Suppressor macrophage treated with lipopolysaccharide for 4 hours (primary cell): ENCODE measurements at places on chromosomes 12 and 14.
A peak's percentile ranks its signal among the peaks of the same experiment; 100 is the strongest.

GRCh38 chr12:95608252-95609033 is 57.2 kb upstream of the USP44 start:
- DNase-seq = no peak

DNA sequence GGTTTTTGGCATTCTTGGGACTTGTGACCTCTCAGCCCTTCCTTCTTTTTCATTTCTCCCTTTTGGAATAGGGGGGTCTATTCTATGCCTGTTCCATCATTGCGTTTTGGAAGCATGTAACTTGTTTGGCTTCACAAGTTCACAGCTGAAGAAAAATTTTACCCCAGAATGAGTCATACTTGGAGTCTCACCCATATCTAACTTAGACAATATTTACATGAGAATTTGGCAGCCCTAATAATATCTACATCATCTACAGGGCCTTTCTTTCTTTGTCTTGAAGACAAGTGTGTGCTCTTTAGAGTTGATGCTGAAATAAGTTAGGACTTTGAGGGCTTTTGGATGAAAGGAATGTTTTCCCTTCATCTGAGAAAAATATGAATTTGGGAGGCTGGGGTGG is 1312.9 kb upstream of the FLRT2 start:
- no peak for DNase-seq

- DNase-seq = no peak
These were observed 65.1 kb downstream of the FBXW8 start for GRCh38 chr12:116975779-116976393.

GRCh38 chr12:5369298-5369697 is 62.6 kb upstream of the NTF3 start:
- no peak for DNase-seq

- no peak for DNase-seq
These were observed 618 bp upstream of the ANKRD52 start for GRCh38 chr12:56258820-56259183.

GRCh38 chr12:53699678-53700025 is 23.8 kb upstream of the ATP5MC2 start:
- no peak for DNase-seq

- no peak for DNase-seq
These were observed 1.3 kb downstream of the TRIM9 start for GRCh38 chr14:51093371-51094281.

DNA sequence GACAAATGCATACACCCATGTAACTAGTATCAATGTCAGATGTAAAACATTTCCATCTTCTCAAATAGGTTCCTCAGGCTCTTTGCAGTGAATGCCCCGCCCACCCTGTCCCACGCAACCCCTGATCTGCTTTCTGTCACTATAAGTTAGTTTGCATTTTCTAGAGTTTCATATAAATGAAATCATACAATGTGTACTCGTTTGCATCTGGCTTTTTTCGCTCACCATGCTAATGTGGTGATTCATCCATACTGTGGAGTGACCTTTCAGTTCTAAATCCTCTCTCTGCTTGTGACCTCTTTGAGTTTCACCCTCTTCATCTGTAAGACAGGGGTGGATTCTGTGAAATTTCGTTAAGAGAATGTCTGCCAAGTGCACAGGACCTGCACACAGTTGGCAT is 30.6 kb upstream of the MSI1 start:
- DNase-seq = no peak

DNA sequence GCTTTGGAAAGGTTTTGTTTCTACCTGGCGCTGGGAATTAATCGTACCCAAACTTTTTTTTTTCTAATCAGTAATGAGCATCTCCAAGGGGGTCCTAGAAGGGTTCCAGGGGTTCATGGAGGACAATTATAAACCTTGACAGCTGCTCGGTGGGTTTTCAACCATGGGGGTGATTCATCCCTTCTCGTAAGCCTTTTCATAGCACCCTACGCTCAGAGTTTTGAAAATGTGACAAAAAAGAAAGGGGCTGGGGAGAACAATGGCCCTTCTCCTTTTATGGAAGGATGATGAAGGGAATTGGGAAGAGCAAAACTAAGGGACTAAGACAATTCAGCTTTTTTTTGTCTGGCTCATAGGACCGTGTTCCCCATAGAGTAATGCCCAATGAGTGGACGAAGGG is 196.7 kb downstream of the ZFP36L1 start:
- DNase-seq = no peak

- DNase-seq = no peak
These were observed 57.9 kb downstream of the SLC38A1 start for GRCh38 chr12:46210873-46211439.

GRCh38 chr12:63978519-63978918 is 134.0 kb downstream of the SRGAP1 start:
- no peak for DNase-seq

DNA sequence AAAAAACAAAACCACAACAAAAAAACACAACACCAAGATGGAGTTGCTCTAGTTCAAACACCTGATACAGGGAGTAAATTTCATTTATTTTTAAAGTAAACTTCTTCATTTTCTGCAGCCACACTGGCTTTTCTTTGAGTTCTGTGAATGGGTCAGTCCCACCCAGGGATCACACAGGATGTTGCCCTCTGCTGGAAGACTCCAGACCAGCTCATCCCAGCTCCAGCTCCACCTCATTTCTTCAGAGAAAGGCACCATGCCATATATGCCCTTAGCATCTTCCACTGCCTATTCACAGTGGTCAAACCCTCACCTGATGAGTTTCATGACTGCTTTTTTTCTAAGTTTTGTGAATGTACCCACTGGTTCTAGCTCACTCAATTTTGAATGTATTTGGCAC is 8.0 kb downstream of the GLIPR1 start:
- peak; percentile 64 for DNase-seq

DNA sequence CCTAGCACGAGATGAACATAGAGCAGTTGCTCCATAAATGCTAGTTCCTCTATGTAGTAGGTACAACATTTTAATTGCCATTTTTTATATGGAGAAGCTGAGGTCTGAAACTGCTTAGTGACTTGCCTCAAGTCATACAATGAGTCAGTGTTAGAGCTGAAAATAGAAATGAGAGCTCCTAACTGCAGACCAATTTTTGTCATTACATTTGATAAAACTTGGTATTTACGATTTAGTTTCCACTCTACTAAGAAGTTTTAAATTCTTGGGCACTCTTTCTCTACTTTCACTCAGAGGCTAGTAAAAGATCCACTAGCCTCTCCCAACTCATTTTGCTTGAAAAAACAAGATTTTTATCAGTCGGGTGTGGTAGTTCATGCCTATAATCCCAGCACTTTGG is 8.1 kb upstream of the TMED10 start:
- DNase-seq = peak; percentile 87

DNA sequence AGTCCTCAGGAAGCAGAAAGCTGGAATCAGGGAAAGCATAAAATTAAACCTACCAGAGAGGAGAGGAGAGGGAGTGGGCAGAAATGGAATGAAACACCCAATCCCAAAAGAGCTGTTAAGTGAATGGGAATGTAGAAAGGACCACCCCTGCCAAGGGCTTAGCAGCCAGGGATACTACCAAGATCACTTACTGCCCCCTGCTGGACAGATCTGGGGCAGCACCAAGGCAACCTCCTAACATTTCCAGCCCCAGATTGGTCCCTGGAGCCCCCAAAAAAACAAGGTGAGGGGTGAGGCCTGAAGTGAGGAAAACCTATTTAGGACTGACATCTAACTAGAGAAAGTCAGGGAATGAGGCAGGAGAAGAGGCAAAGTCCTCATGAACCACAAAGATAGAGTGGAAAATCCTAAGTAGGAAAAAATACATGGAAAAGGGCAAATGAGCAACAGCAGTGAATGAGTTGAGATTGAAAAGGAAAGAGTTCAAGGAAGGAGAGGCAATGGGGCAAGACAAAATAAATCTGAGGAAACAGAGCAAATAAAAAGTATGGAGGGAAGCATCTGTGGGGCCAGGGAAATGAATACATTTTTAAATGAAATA is 11.2 kb upstream of the FKBP11 start:
- peak; percentile 77 for DNase-seq

DNA sequence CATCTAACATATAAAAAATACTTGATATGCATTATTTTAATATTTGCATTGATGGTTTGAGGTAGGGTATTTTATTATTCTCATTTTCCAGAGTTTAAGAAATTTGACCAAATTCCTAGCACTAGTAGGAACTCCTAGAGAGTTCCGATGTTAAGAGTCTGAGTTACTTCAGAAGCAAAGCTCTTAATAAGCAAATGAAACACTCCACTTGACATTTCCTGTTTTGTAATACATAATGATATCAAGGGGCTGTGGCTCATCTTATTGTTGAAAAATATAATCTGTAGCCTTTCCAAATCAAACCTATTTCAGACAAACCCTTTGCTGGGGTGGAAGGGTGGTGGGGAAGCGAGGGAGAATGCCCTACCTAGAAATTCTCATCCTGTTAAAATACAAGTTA is 355.5 kb downstream of the DIO2 start:
- DNase-seq = no peak

DNA sequence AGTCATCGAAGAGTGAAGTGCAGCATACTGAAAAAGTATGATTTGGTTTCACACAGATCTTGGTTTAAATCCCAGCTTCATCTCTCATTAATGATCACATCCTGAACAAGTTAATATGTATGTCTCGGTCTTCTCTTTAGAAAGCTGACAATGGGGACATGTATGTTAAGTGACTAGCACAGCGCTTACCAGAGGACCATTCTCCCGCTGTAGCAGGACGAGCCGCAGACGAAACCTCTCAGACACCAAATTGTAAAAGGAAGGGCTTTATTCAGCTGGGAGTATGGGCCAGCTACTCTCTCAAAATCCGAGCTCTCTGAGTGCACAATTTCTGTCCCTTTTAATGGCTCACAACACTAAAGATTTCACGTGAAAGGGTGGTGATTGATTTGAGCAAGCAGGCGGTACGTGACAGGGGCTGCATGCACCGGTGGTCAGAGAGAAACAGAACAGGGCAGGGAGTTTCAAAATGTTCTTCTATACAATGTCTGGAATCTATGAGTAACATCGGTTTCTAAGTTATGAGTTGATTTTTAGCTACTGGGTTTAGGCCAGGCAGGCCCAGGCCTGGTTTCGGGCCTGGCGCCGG is 682.4 kb downstream of the DIO2 start:
- DNase-seq = no peak

- DNase-seq = no peak
These were observed 105.0 kb downstream of the DAD1 start for GRCh38 chr14:22483863-22484593.

- no peak for DNase-seq
These were observed 12.4 kb downstream of the ZBTB42 start for GRCh38 chr14:104813286-104813685.

GRCh38 chr12:111557271-111558106 is 41.6 kb downstream of the ATXN2 start:
- DNase-seq = no peak

GRCh38 chr12:113173081-113173698 is 12.1 kb downstream of the DDX54 start:
- DNase-seq = no peak

DNA sequence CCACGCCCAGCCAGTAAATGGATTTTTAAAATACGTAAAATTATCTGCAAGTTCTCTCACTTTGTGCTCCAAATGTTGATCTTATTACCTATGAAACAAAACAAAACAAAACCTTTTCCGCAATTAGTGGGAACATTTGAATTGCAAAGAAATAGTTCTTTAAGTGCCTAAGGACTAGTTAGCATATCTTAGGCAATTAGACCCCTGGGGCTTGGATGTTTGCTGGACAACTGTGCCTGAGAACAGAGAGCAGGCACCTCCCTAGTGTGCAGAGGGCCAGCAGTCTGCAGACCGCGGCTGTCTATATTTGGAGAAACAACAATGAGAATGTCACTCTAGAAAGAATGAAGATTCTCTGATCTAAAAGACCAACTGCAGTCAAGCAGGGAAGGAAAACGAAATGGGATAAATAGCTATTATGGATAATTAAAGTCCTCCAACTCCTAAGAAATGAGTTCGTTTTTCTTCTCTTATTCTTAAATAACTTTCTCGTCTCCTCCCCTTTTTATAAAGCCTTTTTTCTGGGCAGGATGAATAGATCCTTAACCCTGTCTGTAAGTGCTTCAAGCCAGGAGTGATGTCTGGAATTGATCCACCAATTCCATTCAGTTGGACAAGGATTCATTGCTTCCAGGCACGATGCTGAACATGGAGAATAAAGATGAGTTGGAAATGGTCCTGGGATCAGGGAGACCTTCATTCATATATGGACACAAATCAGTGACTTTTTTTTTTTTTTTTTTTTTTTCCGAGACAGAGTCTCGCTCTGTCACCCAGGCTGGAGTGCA is 16.2 kb downstream of the SLC17A8 start:
- no peak for DNase-seq

DNA sequence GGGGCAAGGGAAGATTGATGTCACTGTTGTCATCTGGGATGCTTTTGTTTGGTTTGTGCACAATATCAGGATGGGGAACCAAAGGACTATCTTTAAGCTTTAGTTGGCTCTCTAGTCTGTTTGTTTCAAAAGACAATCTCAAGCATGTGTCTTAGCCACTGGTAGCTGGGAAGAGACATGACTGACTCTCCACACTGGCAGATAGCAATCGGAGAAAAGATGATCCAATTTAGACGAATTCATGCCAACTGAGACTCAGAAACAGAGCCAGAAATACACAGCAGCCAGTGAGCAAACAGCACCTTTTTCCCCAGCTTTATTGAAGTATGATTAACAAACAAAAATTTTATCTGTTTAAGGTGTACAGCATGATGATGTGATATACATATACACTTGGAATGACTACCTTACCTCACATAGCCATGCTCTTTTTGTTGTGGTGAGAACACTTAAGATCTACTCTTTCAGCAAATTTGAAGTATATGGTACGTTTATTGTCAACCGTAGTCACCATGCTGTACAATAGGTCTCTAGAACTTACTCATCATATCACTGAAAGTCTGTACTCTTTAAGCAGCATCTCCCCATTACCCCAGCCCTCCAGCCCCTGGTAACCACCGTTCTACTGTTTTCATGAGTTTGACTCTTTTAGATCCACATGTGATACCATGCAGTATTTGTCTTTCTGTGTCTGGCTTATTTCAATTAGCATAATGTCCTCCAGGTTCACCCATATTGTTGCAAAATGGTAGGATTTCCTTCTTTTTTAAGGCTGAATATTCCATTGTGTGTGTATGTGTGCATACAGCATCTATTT is 50.6 kb downstream of the DUSP16 start:
- no peak for DNase-seq

DNA sequence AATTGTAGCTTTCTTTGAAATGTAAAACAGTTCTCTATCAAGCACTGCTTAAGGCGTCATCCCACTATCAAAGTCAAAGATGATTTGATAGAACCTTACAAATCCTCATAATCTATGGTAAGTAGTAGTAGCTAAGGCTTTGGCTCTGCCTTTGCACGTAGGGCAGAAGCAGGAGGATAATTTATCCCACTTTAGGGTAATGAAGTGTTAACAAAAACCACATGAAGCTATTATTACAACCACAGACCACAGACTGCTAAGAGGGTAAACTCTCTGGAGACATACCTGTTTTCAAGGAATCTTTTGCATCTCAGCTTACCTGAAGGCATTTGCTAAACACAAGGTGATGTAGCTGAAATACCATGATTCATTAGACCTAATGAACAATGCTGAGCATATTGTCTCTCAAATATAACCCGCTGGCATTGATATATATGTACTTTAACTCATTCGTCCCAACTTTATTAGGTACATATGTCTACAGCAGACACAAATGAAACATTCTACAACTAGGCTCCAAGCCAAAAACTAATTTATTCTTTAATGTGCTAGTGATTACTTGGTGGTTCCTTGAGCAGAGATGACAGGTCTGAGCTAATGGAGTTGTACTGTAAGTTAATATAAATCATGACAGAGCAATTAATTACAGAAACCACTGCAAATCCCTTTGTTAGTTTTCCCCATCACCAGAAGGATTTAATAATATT is 368.8 kb downstream of the ETNK1 start:
- no peak for DNase-seq

- no peak for DNase-seq
These were observed 106.5 kb downstream of the C12orf50 start for GRCh38 chr12:87922736-87923135.

GRCh38 chr12:102992720-102993119 is 35.2 kb downstream of the ASCL1 start:
- no peak for DNase-seq
